Activated gamma-delta T cell treated with Interleukin-2 at 50 U/mL for 16 hours (primary cell): ENCODE measurements at places on chromosomes 5 and 9.
A peak's percentile ranks its signal among the peaks of the same experiment; 100 is the strongest.

DNA sequence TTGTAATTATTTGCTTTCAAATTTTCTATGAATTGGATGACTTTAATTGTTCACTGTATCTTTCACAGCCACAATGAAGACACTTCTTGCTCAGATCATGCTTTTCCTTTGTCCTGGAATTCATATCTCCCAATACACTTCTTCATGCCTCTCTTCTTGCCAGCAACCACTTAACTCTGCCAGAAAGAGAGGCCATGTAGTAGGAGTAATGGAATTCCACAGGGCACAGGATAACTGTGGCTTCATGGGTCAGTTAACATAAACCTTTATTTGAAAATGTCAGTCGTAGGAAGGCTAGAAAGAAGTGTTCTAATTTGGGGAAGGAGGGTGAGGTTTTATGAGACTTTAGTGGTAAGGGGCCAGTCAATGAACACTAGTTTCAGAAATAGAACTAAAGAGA, 190.3 kb downstream of the TMEM167A start:
- no peak for DNase-seq

DNA sequence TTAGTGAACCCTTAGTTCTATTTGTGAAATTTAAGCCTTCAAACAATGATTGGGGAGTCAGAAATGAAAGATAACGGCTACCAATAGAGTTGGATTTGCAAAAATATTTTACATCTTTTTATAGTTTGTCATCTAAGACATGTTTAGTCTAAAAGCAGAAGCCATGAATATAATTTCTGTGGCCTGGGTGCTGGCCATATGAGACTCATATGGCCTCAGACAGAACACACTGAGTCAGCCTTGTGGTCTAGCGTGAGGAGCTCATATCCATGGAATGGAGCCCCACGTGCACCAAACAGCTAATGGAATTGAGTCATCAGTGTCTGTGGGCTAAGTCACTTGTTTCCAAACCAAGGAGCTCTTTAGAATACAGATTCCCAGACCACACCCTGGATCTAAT, 240.7 kb upstream of the NREP start:
- no peak for DNase-seq

- DNase-seq = no peak
Measured at GRCh38 chr9:72917892-72918509, 34.9 kb downstream of the ALDH1A1 start.

- DNase-seq = no peak
Measured at GRCh38 chr5:125196481-125197111, 450.2 kb upstream of the ZNF608 start.

DNA sequence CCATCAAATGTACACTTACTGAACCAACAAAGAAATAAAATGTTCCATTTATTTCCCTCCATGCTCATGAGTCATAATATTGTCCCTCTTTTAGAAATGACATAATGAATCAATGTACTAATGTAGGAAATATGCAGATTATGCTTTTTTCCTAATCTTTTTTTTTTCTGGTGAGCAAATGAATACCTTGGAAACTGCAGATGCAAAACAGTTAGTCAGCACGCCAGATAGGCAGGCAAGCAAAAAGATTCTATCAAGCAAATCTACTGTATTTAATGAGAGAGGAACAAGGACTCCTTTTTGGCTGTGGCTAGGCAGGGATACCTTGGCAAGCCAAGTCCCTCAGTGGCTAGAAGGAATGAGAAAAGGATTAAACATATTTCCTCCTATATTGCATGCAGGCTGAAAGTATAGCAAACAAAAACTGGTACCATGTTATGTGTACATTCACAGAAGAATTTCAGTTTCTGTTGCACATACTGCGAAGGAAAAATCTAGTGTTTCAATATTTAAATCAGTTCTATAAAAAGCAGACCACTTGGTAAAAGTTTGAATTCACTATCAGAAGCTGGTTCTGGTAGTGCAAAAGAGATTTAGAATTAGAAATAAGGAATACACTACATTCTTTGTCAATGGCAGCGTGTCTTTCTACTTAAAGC, 605.4 kb downstream of the TLE1 start:
- no peak for DNase-seq

DNA sequence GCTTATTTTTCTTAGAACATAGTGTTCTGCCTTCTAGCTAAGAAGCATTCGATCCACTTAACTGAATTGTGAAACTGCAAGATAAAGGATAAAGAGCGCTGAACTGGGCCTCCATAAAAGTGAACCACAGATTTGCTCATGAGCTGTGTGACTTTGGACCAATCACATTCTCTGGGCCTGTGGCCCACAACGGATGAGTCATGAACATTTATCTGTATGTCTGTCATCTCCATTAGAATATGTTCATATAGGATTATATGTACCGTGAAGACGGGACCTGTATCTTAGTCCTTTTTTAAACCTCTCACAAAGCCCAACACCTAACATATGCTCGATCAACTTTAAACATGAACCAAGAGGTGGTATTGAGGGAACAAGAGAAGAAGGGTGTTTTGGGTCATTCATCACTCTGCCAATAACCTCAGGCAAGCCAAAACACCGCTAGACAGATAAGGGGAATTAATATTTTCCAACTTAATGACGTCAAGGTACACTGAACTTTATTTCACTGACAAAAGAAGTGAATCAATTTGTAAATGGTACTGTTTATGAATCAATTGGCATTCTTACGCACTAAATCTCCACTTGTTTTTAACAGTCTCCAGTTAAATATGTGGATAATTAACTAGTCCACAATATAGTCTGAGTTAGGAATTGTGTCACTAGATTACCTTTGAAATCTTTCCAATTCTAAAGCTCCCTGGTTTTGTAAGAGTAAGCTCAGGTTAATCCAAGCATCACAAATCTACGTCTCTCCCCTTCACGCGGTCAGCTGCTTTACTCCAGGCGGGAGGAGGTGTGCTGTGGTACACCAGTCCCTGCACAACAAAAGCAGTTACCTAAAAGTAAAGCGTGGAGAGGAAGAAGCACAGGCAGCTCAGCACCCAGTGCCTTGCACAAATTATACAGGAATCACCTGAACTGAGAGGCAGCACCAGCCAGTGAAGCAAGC, 1.6 kb downstream of the TMEM245 start:
- DNase-seq = peak; percentile 33

GRCh38 chr9:116027511-116027910, 126.1 kb upstream of the PAPPA start:
- DNase-seq = no peak

DNA sequence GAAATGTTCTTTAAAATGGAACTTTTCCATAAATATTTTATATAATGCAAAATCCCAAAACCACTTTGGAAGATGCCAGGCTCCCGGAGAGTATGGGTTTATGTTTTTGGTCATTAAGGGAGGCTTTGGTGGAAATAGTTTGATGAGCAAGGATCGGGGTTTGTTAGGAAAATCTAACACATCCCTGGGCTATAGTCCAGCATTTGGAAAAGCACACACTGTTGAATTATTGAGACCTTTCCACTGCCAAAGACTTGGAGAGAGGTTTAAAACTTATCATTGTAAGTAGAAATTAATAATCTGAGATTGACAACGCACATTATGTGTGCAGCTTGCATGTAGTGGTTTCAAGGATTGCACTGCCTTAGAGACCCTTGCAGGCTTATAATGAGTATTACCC, 156.3 kb downstream of the PARP8 start:
- no peak for DNase-seq

DNA sequence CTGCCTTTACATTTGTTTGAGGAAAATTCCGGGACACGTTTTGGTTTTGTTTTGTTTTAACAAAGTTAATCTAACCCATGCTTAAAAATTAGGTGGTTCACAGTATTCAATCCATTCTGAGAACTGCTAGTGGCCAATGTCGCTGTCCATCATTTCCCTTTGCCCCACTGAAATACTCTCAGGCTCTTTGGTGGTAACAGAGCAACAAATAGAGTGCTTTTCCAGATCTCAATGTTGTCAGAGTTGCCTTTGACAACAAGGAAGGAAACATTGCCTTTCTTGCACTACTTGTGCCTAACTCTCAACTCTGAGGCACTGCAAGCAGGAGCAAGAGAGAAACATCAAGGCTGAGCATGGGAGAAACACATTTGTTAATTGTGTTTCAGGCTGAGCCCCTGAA, 154.0 kb downstream of the MCTP1 start:
- DNase-seq = no peak

GRCh38 chr9:16563446-16563845, 307.0 kb downstream of the BNC2 start:
- no peak for DNase-seq

DNA sequence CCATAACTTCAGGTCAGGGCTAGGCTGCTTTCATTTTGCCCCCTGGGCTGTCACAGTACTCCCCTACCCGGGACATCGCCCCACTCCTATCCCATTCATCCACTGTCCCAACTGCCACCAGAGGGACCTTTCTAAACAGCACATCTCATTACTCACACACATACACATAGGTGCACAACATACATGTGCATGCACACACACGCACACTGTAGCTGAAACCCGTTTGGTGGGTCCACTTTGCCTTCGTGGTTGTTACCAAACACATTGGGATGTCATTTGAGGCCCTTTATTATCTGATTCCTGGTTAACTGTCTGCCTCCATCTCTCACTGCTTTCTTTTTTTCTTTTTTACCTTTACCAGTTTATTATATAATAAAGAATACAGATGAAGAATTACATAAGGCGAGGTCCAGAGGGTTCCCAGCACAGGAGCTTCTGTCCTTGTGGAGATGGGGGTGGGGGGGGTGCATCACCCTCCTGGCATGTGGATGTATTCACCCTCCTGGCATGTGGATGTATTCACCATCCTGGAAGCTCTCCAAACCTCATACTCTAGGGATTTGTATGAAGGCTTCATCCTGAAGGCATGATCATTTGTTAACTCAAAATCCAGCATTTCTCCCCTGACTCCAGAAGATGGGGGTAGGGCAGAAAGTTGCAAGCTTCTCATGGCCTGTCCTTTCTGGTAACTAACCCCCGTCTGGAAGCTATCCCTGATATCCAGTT, 186.0 kb downstream of the GOLPH3 start:
- no peak for DNase-seq
